ENCODE measurements at places on chromosomes 16 and 17.
A peak's percentile ranks its signal among the peaks of the same experiment; 100 is the strongest.

DNA sequence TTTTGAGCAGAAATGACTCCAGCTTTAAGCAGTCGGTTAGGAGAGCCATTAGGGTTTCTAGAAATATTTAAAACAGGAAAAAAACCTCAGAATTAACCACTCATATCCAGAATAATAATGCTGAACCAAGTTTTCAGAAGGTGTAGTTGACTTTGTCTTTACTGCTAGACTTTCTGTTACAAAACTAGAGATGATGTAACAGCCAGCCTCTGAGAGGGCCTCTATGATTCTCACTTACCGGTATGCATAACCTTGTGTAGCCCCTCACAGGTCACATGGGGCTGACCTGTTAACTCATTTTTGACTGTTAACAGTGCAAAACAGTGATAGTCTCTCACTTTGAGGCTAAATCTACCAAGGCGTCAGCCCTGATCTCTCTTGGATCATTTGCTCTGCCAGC is 74.3 kb downstream of the TEX14 start:
- no peak for DNase-seq
- no peaks in the 10 kb centered on the region for H3K27me3 ChIP-seq
- no peak overlapping the region for H3K27ac ChIP-seq
- H3K4me1 ChIP-seq = no peaks in the 10 kb centered on the region
- no peak overlapping the region for H3K4me3 ChIP-seq

GRCh38 chr17:45224671-45225050 is 3.0 kb downstream of the FMNL1 start:
- peaks cover 38% of the 10 kb centered on the region for H3K4me1 ChIP-seq
- H3K27ac ChIP-seq = peak overlapping the region; percentile 95
- H3K27me3 ChIP-seq = peaks cover 5% of the 10 kb centered on the region
- H3K4me3 ChIP-seq = peak overlapping the region; percentile 59
- DNase-seq = no peak

DNA sequence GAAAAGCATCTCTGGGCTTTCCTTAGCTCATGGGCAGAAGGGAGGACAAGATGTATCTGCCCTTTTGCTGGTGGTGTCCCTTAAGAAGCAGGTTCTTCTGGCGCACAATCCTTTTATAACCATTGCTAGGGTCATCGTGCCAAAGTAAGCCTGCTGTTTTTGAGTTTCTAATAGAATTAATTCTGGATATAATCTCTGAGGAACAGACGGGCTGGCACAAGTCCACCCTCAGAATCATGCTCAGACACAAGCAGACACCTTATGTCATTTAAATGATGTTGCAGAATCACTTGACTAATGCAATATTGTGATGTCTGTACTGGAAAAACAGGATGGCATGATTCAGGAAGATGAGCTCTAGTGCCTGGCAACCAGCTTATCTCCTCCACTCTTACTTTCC is 18.8 kb upstream of the MMD start:
- H3K4me3 ChIP-seq = no peak overlapping the region
- no peak for DNase-seq
- H3K27ac ChIP-seq = peak overlapping the region; percentile 78

DNA sequence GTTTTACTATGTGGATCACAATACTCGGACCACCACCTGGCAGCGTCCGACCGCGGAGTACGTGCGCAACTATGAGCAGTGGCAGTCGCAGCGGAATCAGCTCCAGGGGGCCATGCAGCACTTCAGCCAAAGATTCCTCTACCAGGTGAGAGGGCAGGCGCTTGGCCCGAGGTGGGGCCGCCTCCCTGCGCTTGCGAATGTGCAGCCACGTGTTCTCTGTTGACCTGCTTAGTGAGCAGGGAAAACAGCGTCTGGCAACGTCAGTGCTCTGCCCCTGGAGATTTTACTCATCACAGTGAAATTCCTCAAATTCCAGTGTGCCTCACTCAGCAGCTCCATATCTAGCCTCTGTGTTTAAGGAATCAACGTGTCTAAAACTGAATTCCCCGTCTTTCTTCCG is 33.4 kb upstream of the CLEC18A start:
- H3K27ac ChIP-seq = peak overlapping the region; percentile 40
- no peak overlapping the region for H3K4me3 ChIP-seq

GRCh38 chr16:49639739-49640431 is 216.0 kb downstream of the ZNF423 start:
- peaks cover 25% of the 10 kb centered on the region for H3K36me3 ChIP-seq
- H3K4me3 ChIP-seq = no peak overlapping the region
- no peak overlapping the region for H3K27ac ChIP-seq
- DNase-seq = no peak
- H3K4me1 ChIP-seq = peaks cover 40% of the 10 kb centered on the region
- H3K27me3 ChIP-seq = no peaks in the 10 kb centered on the region

GRCh38 chr17:27657620-27658019 is 26.6 kb downstream of the LGALS9 start:
- no peak overlapping the region for H3K27ac ChIP-seq
- H3K4me1 ChIP-seq = no peaks in the 10 kb centered on the region
- DNase-seq = no peak
- no peaks in the 10 kb centered on the region for H3K27me3 ChIP-seq
- H3K36me3 ChIP-seq = no peaks in the 10 kb centered on the region
- H3K4me3 ChIP-seq = no peak overlapping the region

DNA sequence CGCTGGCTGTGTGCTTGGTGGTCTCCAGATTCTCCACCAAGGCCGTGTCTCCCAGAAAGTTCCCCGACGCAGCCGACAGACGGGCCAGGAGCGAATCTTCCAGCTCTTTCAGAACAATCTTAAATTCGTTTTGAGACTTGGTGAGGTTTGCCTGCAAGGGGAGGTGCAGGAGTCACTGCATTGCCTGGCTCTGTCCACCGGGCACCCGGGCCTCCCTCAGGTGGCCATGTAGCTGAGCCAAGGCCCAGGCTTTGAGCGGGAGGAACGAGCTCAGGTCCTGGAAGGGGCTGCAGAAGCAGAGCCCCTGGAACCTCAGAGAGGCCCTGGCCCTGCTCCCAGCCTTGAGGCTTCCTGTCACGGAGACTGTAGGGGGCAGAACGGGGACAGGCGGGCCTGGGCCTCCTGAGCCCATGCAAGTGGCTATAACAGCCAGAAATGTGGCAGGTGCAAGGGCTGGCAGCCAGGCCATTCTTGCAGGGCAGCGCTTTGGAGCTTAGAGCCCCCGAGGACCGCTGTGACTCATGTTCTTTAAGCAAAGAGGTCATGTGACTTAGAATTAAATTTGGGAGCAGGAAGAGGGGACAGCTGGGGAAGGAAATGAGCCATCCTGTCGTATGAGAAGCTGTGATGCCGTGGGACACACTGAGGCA is 72.4 kb downstream of the PGS1 start:
- H3K27me3 ChIP-seq = no peaks in the 10 kb centered on the region
- DNase-seq = no peak
- no peaks in the 10 kb centered on the region for H3K4me1 ChIP-seq
- H3K4me3 ChIP-seq = no peak overlapping the region
- no peak overlapping the region for H3K27ac ChIP-seq

- no peak overlapping the region for H3K4me3 ChIP-seq
- H3K4me1 ChIP-seq = no peaks in the 10 kb centered on the region
- no peaks in the 10 kb centered on the region for H3K36me3 ChIP-seq
- H3K27ac ChIP-seq = no peak overlapping the region
Observed at GRCh38 chr16:72299684-72300243, 127.8 kb upstream of the PMFBP1 start.

GRCh38 chr16:89506791-89507191 is 1.4 kb upstream of the SPG7 start:
- peaks cover 5% of the 10 kb centered on the region for H3K36me3 ChIP-seq
- no peaks in the 10 kb centered on the region for H3K27me3 ChIP-seq
- DNase-seq = no peak

DNA sequence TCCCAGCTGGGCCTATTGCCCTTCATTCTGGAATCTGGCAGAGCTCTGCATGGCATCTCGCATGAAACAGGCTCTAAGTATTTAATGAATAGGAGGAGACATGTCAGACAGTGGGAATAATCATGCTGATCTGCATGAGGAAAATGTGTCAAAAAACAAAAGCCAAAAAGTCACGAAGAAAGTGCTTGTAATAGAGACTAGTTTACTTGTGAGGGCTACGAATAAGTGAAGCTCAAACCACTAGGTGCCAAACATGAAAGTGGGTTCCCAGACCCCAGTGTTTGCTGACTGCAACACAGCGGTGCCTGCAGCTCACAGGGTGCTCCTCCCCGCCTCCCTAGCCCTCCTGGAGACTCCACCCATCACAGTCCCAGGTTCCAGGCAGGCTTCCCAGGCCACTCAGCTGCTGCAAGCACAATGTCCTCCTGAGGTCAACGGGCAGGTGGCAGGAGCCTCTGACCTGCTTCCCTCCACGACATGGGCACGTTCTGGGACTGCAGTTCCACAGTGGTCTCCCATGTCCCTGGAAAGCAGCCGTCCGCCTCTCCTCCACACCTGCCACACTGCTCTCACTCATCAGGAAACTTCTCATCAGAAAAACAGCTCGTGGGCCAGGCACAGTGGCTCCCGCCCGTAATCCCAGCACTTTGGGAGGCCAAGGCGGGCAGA is 96.5 kb downstream of the ANKRD11 start:
- peaks cover 2% of the 10 kb centered on the region for H3K36me3 ChIP-seq
- peak overlapping the region; percentile 65 for H3K27ac ChIP-seq
- H3K27me3 ChIP-seq = no peaks in the 10 kb centered on the region
- no peak for DNase-seq

DNA sequence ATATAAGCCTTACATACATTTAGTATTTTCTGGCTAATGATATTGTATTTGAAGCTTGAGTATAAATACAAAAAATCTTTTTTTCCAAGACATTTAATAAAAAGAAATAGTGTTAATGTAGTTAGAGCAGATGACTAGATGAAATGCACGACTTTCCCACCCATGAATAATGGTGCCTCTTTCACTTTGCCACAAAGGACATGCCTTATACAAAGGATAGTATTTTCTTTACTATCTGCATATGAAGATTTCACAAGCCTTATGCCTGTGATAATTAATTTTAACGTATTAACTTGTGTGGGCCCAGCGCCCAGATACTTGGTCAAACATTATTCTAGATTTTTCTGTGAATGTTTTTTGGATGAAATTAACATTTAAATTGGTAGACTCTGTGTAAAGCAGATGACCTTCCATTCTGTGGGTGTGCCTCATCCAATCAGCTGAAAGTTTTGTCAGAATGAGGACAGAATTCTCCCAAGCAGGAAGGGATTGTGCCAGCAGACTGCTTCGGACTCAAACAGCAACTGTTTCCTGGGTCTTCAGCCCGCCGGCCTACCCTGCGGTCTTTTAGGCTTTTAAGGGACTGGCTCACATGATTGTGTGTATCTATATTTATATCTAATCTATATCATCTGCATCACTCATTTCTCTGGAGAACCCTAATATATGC is 115.4 kb downstream of the USP22 start:
- H3K27me3 ChIP-seq = no peaks in the 10 kb centered on the region
- H3K4me1 ChIP-seq = no peaks in the 10 kb centered on the region
- no peak overlapping the region for H3K27ac ChIP-seq
- no peak for DNase-seq
- no peak overlapping the region for H3K4me3 ChIP-seq

DNA sequence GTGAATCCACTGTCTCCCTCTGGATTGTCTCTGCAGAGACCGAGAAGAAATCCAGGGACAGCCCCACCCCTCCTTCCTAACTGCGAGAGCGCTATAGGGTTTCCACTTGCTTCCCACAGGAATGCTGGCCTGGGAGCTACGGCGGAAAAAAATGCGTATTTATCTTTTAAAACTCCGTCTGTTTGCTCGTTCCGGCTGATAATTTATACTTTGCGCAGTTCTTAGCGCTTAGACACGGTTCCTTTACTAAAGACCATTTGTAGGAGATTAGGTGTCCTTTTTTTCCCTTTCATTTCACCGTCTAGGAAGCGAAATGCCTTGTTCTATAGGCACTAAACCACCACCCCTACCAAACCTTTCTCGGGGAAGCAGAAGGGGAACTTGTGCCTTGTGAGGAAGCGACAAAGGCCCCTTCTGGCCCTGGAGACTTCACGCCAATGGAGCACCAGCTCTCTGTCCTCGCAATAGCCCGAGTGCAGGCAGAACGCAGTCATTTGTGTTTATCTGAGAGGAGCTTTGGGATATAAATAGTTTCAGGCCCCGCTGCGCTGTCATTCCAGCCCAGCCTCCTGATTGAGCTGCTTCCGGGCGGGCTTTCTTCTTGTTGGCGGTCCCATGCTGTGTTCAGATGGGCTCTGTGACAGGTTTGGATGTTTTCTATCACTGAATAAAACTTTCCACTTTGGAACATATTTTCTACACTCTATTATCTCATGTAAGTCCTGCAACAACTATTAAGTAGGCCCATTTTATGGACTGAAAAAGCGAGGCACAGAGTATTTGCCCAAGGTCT is 791 bp upstream of the SUPT4H1 start:
- no peaks in the 10 kb centered on the region for H3K27me3 ChIP-seq
- peak overlapping the region; percentile 71 for H3K4me3 ChIP-seq
- H3K36me3 ChIP-seq = peaks cover 58% of the 10 kb centered on the region

GRCh38 chr17:18160128-18160856 is 23.3 kb upstream of the ALKBH5 start:
- no peaks in the 10 kb centered on the region for H3K27me3 ChIP-seq
- peaks cover 32% of the 10 kb centered on the region for H3K4me1 ChIP-seq
- H3K27ac ChIP-seq = no peak overlapping the region
- H3K4me3 ChIP-seq = no peak overlapping the region
- H3K36me3 ChIP-seq = no peaks in the 10 kb centered on the region

- no peaks in the 10 kb centered on the region for H3K27me3 ChIP-seq
- H3K27ac ChIP-seq = no peak overlapping the region
- DNase-seq = no peak
- no peaks in the 10 kb centered on the region for H3K4me1 ChIP-seq
Observed at GRCh38 chr16:51290442-51291285, 139.6 kb upstream of the SALL1 start.

DNA sequence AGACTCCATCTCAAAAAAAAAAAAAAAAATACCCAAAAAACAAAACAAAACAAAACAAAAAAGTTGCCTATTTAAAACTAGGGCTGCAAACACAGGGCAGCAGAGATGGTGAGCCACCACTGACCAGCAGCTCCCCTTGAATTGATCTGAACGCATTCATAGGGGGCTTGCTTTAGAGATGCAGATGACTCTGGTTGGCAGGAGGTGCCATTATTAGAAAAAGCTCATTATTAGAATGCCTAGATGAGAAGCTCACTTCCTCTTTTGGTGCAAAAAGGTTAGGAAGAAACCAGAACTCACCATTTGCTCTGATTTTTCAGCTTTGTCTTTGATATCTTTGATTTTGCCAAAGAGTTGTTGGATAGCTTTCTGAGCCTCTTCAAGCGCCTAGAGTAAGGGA is 53.1 kb downstream of the VPS53 start:
- DNase-seq = no peak
- H3K27ac ChIP-seq = no peak overlapping the region
- H3K4me3 ChIP-seq = no peak overlapping the region

GRCh38 chr17:63156986-63157385 is 191.0 kb downstream of the TANC2 start:
- no peak overlapping the region for H3K4me3 ChIP-seq
- no peaks in the 10 kb centered on the region for H3K27me3 ChIP-seq
- no peak overlapping the region for H3K27ac ChIP-seq
- DNase-seq = no peak
- H3K4me1 ChIP-seq = no peaks in the 10 kb centered on the region

- no peak overlapping the region for H3K27ac ChIP-seq
- no peaks in the 10 kb centered on the region for H3K27me3 ChIP-seq
- DNase-seq = no peak
- peak overlapping the region; percentile 58 for H3K4me3 ChIP-seq
- H3K36me3 ChIP-seq = no peaks in the 10 kb centered on the region
- H3K4me1 ChIP-seq = no peaks in the 10 kb centered on the region
Observed at GRCh38 chr16:4019371-4019791, 96.9 kb downstream of the ADCY9 start.

Data from esophagus squamous epithelium (tissue), 5 donors.